ENCODE measurements at places on chromosomes 13 and 19.

DNA sequence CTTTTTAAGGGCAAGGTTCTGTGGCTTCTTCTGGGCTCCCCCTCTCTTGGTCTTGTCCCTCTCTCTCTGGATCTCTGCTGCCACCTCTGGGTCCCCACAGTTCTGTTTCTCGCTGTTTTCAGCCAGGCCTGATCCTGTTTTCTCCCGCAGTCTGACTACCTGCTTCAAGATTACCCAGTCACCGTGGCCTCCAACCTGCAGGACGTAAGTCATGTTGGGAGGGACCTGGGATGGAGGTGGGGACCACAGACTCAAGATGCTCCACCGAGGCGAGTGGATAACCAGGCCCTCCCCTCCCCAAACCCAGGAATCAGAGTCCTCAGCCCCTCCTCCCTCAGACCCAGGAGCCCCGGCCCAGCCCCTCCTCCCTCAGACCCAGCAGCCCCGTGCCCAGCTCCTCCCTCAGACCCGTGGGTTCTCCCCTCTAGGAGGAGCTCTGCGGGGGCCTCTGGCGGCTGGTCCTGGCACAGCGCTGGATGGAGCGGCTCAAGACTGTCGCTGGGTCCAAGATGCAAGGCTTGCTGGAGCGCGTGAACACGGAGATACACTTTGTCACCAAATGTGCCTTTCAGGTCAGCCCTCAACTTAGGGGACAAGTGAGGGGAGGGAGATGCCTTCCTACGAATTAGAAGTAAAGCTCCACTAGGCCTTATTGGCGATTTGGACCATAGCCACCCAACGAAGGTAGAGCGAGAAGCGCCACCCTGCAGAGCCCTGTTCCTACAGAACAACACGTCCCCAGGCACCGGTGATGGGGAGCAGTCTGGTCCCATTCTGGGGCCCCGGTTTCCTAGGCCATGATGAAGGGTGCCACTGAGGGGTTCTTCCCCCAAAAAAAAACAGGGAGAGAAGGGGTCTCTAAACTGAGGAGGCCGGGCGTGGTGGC, 2.2 kb downstream of the FLT3LG start:
- DNase-seq = no peak

- no peak for DNase-seq
Measured at GRCh38 chr19:7287722-7288121, 6.5 kb downstream of the INSR start.

DNA sequence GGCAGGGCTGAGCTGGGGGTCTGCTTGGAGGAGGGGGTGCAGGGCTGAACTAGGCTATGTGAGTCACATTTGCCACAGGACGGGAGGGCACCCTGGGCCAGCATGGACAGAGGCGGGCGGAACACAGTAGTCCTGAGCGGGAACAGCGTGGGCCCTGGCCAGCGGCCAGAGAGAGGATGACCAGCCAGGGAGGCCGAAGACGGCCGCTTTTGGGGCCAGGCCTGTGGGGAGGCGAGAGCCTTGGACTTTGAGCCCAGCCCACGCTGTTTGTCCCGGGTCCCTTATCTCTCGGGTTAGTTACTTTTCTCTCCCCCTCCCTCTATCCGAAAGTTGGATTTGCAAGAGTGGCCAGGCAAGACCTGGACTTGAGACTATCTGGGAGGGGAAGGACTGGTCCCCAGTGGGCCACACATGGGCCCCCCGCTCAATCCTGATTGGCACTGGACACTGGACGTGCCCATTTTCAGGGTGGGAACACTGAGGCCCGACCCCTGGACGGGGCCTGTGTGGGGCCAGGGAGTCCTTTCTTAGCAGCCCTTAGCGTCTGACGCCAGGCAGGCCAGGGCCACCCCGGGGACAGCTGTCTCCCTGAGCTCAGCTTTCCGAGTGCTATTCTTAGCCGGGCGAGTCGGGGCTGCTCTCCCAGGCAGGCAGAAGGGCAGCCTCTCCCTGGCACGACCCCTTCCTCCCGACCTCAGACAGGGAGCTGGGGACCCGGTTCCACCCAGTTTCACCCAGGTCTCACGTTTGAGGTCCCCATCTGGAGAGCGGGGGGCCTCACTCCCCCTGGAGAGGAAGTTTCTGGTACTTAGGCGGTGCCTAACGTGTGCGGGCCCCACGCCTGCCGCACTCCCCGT, 833 bp downstream of the GAMT start:
- peak; percentile 19 for DNase-seq

DNA sequence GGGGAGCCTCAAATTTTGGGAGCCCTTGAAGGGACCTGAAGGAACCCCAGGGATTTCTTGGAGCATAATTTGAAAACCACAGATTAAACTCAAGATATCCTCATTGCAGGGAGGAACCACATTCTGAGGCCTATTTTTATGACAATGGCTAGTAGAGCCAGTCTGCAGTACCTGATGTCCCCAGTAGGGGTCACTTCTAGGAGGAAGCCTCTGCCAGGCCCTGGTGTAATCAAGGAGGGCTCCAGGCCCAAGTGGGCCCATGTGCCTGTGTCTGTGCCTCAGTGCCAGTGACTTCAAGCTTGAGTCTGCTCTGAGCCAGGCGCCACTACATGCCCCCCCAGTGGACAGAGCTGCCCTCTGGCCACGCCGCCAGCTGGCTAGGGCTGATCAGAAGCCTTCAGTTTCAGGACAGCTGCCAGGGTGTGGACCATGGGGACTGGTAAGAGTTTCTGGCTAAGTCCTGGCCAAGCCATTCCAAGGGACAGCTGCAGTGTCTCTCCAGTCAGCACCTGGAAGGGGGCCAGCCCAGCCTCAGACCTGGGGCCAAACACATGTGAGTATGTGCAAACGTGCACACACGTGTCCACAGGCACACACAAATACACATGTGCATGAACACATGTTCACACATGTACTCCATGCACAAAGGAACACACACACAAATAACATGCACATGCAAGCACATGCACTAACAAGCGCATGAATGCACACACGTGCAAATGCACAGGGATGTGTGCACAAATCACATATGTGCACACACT, 20.5 kb upstream of the SLC7A10 start:
- DNase-seq = no peak

DNA sequence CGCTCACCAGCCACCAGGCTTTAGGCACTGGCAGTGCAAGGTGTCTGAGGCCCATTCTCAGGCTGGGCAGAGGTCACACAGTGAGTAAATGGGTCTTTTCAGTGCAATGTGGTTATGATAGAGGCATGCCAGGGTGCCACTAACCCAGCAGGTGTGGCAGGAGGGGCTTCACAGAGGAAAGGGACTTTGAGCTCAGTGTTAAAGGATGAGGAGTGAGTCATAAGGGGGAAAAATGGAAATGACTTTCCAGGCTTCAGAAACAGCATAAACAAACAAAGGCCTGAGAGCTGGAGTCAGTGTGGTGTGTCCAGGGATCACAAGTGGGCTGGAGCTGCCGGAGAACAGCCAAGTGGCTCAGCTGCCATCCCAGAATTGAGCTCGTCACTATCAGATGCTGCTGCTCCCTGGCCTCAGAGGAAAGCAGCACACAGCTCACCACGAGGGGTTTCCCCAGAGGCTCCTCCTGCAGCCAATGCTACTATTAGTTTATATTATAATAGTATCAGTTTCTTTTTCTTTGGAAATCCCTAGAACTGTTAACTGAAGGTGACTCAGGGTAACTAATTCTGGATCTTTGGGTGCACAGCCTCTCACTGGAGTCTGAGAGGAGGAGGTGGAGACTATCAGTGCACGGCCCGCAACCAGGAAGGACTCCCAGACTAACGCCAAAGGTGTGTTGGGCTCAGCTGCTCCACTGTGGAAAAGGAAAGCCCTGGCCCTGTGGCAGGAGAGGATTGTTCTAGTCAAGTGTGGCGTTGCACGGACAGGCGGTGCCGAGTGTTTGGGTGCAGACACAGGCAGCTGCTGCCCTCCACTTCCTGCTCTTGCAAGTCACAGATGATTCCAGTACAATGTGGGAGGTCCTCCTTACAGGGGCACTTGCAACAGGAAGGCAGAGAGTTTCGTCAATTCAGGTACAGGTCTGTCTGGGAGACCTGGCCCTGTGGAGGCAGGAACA, 39.5 kb downstream of the DHRS12 start:
- DNase-seq = no peak

DNA sequence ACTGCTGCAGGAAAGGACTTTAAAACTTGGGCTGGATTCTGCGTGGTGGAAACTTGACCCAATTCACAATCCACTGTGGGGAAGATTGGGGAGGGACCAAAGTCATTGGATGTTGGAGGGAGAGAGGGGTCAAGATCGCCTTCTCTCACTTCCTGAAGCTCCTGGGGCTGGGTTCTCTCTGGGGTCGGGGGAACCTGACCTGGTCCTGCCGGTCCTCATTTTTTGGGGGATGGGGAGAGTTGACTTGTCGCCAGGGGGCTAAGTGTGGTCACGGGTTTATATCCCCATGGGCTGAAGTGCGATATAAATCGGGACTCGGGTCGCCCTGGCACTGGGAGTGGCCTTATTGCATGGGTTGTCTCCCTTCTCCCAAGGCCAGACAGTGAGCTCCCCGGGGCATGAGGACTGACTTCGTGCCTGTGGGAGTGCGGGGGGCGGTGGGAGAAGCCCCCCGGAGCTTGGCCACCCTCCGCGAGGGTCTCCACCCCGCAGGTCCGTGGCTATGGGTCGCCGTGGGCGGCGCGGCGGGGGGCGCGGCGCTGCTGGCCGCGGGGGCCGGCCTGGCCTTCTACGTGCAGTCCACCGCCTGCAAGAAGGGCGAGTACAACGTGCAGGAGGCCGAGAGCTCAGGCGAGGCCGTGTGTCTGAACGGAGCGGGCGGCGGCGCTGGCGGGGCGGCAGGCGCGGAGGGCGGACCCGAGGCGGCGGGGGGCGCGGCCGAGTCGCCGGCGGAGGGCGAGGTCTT, 6.3 kb downstream of the ICAM5 start:
- DNase-seq = no peak

GRCh38 chr19:19385896-19386869, 19.3 kb upstream of the GATAD2A start:
- DNase-seq = no peak
